Hair follicular keratinocyte (primary cell): ENCODE measurements at places on chromosomes 4 and X. TPM values are rescaled to one million over a fixed set of nuclear protein-coding genes. Genes with fewer than 3 reads are reported as not detected.

Gene POLN
- total RNA-seq = 0.53 and 0.78 TPM in 2 replicates

Gene COPS4
- 54.8 and 69.6 TPM in 2 replicates for total RNA-seq

Gene UGT8
- total RNA-seq = 0.61 TPM in 1 of 2 replicates, not detected in the other

Gene MAGEC2
- total RNA-seq = not detected in 2 replicates

Gene KCTD8
- 0.15 TPM in 1 of 2 replicates, not detected in the other for total RNA-seq

Gene FRMPD4
- total RNA-seq = 0.08 TPM in 2 replicates

Gene WDFY3
- total RNA-seq = 19.7 and 38.0 TPM in 2 replicates

Gene CAPN6
- total RNA-seq = 0.68 TPM in 1 of 2 replicates, not detected in the other

Gene PNMA6F
- not detected in 2 replicates for total RNA-seq

Gene ETDB
- not detected in 2 replicates for total RNA-seq
